Naive thymus-derived CD8-positive, alpha-beta T cell (primary cell): ENCODE measurements at places on chromosomes 7 and 10.

- no peaks in the 10 kb centered on the region for H3K36me3 ChIP-seq
- no peak for DNase-seq
- H3K27me3 ChIP-seq, result peaks cover 10% of the 10 kb centered on the region
- no peak overlapping the region for H3K4me3 ChIP-seq
- no peaks in the 10 kb centered on the region for H3K4me1 ChIP-seq
Observed at GRCh38 chr7:35571611-35572240, 123.2 kb downstream of the HERPUD2 start.

GRCh38 chr10:42380926-42381547 lies 257.3 kb downstream of the ZNF33B start:
- no peak for DNase-seq
- no peaks in the 10 kb centered on the region for H3K27me3 ChIP-seq
- no peaks in the 10 kb centered on the region for H3K4me1 ChIP-seq
- H3K27ac ChIP-seq, result no peak overlapping the region
- no peak overlapping the region for H3K4me3 ChIP-seq

- H3K36me3 ChIP-seq, result peaks cover 20% of the 10 kb centered on the region
- no peak overlapping the region for H3K4me3 ChIP-seq
- H3K27me3 ChIP-seq, result no peaks in the 10 kb centered on the region
Observed at GRCh38 chr10:79223091-79224048, 123.9 kb upstream of the PPIF start.

DNA sequence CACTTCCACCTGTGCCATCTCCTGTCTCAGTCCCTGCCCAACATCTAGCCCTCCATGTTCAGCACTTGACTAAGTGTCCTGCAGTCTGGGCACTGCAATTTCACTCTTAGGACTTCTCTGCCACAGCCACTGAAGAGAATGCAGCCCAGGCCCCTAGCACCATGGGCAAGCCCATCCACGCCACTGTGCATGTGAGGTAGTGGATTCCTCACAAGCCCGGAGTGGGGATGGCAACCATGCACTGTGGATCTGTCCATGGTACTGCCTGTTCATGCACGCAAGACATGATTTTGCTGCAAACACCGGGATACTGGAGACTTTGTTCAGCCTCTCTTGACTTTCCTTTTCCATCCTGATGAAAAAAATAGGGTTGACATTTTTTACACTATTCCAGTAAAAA lies 12.3 kb downstream of the DDC start:
- H3K4me1 ChIP-seq, result no peaks in the 10 kb centered on the region
- no peak overlapping the region for H3K4me3 ChIP-seq
- no peak overlapping the region for H3K27ac ChIP-seq
- H3K27me3 ChIP-seq, result peaks cover 13% of the 10 kb centered on the region
- no peaks in the 10 kb centered on the region for H3K36me3 ChIP-seq

DNA sequence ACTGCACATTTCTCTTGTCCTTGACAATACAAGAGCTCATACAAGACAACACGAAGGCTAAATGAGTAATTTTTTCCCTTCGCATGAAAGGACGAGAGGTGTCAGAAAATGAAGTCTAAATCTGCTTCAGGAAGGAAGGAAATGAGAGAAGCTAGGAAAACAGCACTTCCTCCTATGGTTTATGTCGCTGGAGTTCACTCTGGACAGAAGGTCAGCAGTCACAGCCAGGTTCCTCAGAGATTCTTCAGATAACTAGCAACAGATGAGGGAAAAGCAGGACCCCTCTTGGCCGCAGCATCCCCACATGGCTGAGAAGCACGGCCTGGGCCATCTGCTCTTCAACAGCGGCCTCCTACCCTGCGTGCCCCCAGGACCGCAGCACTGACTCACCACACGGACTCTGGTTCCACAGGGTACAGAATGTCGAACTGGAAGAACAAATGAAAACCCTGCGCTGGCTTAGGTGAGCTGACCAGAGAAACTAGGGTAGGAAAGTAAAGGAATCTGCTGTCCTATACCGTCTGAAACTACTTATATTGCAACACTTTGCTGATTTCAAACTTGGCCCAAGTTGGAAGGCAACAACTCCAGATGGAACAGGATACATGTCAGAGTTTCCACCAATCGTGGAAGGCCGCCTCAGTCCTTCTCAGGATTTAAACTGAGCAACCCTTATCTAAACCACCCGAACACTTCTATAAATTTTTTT lies 26.3 kb downstream of the DNMBP start:
- H3K4me1 ChIP-seq, result no peaks in the 10 kb centered on the region
- H3K27me3 ChIP-seq, result no peaks in the 10 kb centered on the region
- no peaks in the 10 kb centered on the region for H3K36me3 ChIP-seq
- no peak overlapping the region for H3K4me3 ChIP-seq
- no peak for DNase-seq

GRCh38 chr10:125801574-125801973 lies 21.5 kb downstream of the UROS start:
- peaks cover 59% of the 10 kb centered on the region for H3K36me3 ChIP-seq
- H3K27ac ChIP-seq, result no peak overlapping the region
- no peaks in the 10 kb centered on the region for H3K4me1 ChIP-seq
- DNase-seq, result no peak
- no peak overlapping the region for H3K4me3 ChIP-seq
- no peaks in the 10 kb centered on the region for H3K27me3 ChIP-seq

GRCh38 chr7:149625947-149626392 lies 128.4 kb upstream of the ZNF746 start:
- DNase-seq, result no peak
- H3K4me1 ChIP-seq, result peaks cover 37% of the 10 kb centered on the region
- H3K4me3 ChIP-seq, result peak overlapping the region; percentile 87
- no peaks in the 10 kb centered on the region for H3K27me3 ChIP-seq
- no peaks in the 10 kb centered on the region for H3K36me3 ChIP-seq

DNA sequence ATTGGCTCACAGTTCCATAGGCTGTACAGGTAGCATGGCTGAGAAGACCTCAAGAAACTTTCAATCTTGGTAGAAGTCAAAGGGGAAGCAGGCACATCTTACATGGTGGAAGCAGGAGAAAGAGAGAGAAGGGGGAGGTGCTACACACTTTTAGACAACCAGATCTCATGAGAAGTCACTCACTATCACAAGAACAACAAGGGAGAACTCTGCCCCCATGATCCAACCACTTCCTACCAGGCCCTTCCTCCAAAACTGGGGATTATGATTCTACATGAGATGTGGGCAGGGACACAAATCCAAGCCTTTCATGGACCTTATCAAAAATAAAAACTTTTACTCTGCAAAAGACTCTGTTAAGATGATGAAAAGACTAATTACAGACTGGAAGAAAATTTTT lies 183.2 kb upstream of the TRIM24 start:
- no peaks in the 10 kb centered on the region for H3K4me1 ChIP-seq
- peaks cover 2% of the 10 kb centered on the region for H3K27me3 ChIP-seq
- no peak for DNase-seq
- H3K36me3 ChIP-seq, result no peaks in the 10 kb centered on the region
- H3K27ac ChIP-seq, result no peak overlapping the region
- no peak overlapping the region for H3K4me3 ChIP-seq

- no peak overlapping the region for H3K4me3 ChIP-seq
- no peak overlapping the region for H3K27ac ChIP-seq
- no peaks in the 10 kb centered on the region for H3K36me3 ChIP-seq
- peaks cover 15% of the 10 kb centered on the region for H3K4me1 ChIP-seq
Observed at GRCh38 chr10:68897336-68897741, 3.8 kb upstream of the DDX50 start.

- H3K27ac ChIP-seq, result no peak overlapping the region
- H3K4me3 ChIP-seq, result no peak overlapping the region
- no peaks in the 10 kb centered on the region for H3K36me3 ChIP-seq
- no peak for DNase-seq
- H3K4me1 ChIP-seq, result no peaks in the 10 kb centered on the region
- H3K27me3 ChIP-seq, result peaks cover 4% of the 10 kb centered on the region
Observed at GRCh38 chr10:59965899-59966650, 59.7 kb upstream of the CCDC6 start.

GRCh38 chr7:106177738-106178592 lies 65.9 kb upstream of the SYPL1 start:
- no peak overlapping the region for H3K4me3 ChIP-seq
- peaks cover 6% of the 10 kb centered on the region for H3K27me3 ChIP-seq
- H3K27ac ChIP-seq, result no peak overlapping the region
- peaks cover 8% of the 10 kb centered on the region for H3K4me1 ChIP-seq
- DNase-seq, result no peak
- no peaks in the 10 kb centered on the region for H3K36me3 ChIP-seq

- H3K4me3 ChIP-seq, result no peak overlapping the region
- peaks cover 24% of the 10 kb centered on the region for H3K4me1 ChIP-seq
- H3K27me3 ChIP-seq, result no peaks in the 10 kb centered on the region
- no peak overlapping the region for H3K27ac ChIP-seq
- no peak for DNase-seq
- no peaks in the 10 kb centered on the region for H3K36me3 ChIP-seq
Observed at GRCh38 chr7:5703572-5704533, 77.6 kb downstream of the RNF216 start.

- H3K27ac ChIP-seq, result no peak overlapping the region
- H3K4me1 ChIP-seq, result no peaks in the 10 kb centered on the region
- H3K27me3 ChIP-seq, result no peaks in the 10 kb centered on the region
- no peak for DNase-seq
Observed at GRCh38 chr10:132199268-132199853, 12.6 kb downstream of the DPYSL4 start.

GRCh38 chr7:99672573-99672972 lies 7.2 kb downstream of the CYP3A5 start:
- H3K36me3 ChIP-seq, result peaks cover 15% of the 10 kb centered on the region
- H3K27me3 ChIP-seq, result no peaks in the 10 kb centered on the region
- peaks cover 28% of the 10 kb centered on the region for H3K4me1 ChIP-seq
- no peak overlapping the region for H3K4me3 ChIP-seq
- no peak overlapping the region for H3K27ac ChIP-seq

- H3K4me1 ChIP-seq, result peaks cover 85% of the 10 kb centered on the region
- H3K27ac ChIP-seq, result peak overlapping the region; percentile 90
- H3K36me3 ChIP-seq, result peaks cover 65% of the 10 kb centered on the region
- H3K27me3 ChIP-seq, result no peaks in the 10 kb centered on the region
Observed at GRCh38 chr7:150629347-150629746, 2.8 kb downstream of the GIMAP6 start.
